ENCODE measurements at places on chromosomes 3 and 15. TPM values are rescaled to one million over a fixed set of nuclear protein-coding genes. Genes with fewer than 3 reads are reported as not detected.

Gene FAM219B
- 24.8 TPM for total RNA-seq

Gene FBXO40
- total RNA-seq, result not detected

Gene CCR8
- not detected for total RNA-seq

Gene KCNH8
- total RNA-seq, result not detected

Gene ARPIN
- 14.2 TPM for total RNA-seq

Gene CYP1A2
- not detected for total RNA-seq

Gene ARNT2
- 19.3 TPM for total RNA-seq

Gene TMED3
- 155 TPM for total RNA-seq

Gene TMEM43
- total RNA-seq, result 128 TPM

Gene CHL1
- total RNA-seq, result not detected

Gene BTLA
- total RNA-seq, result 0.14 TPM

Gene GABRR3
- not detected for total RNA-seq

Gene DPPA2
- not detected for total RNA-seq

Gene WDR49
- not detected for total RNA-seq
